Right renal pelvis (tissue), 4 donors: ENCODE measurements at places on chromosomes 16 and 17. TPM values are rescaled to one million over a fixed set of nuclear protein-coding genes. Genes with fewer than 3 reads are reported as not detected.

Gene GP1BA
- 1.5 TPM for polyA plus RNA-seq

DNA sequence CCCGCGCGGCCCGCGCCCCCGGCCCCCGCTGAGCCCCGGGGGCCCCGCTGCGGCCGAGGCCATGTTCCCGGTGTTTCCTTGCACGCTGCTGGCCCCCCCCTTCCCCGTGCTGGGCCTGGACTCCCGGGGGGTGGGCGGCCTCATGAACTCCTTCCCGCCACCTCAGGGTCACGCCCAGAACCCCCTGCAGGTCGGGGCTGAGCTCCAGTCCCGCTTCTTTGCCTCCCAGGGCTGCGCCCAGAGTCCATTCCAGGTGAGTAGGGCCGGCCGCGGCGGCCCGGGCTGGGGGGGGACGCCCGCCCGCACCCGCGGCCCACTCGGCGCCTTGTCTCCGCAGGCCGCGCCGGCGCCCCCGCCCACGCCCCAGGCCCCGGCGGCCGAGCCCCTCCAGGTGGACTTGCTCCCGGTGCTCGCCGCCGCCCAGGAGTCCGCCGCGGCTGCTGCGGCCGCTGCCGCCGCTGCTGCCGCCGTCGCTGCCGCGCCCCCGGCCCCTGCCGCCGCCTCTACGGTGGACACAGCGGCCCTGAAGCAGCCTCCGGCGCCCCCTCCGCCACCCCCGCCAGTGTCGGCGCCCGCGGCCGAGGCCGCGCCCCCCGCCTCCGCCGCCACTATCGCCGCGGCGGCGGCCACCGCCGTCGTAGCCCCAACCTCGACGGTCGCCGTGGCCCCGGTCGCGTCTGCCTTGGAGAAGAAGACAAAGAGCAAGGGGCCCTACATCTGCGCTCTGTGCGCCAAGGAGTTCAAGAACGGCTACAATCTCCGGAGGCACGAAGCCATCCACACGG is 504 bp downstream of the MAZ start:
- DNase-seq = no peak

DNA sequence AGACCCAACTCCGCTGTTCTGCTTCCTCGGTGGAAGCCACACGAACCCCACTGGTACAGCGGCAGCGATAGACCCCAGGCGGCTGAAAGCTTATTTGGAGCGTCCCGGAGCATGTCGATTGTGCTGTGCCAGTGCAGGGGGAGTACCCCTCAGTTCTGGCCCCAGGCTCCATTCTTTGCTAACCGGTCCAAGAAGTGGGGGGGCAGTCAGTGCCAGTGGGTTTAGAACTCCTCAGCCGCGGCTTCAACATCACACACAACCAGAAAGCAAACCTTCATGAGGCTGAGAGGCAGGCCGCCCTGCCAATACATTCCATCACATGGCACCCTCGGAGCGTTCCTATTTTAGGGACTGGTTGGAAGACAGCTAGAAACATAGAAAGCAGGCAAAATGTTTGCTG is 1.7 kb upstream of the MNT start:
- no peak for DNase-seq

GRCh38 chr17:34616148-34616547 is 36.8 kb downstream of the TMEM132E start:
- peak; percentile 70 for DNase-seq

DNA sequence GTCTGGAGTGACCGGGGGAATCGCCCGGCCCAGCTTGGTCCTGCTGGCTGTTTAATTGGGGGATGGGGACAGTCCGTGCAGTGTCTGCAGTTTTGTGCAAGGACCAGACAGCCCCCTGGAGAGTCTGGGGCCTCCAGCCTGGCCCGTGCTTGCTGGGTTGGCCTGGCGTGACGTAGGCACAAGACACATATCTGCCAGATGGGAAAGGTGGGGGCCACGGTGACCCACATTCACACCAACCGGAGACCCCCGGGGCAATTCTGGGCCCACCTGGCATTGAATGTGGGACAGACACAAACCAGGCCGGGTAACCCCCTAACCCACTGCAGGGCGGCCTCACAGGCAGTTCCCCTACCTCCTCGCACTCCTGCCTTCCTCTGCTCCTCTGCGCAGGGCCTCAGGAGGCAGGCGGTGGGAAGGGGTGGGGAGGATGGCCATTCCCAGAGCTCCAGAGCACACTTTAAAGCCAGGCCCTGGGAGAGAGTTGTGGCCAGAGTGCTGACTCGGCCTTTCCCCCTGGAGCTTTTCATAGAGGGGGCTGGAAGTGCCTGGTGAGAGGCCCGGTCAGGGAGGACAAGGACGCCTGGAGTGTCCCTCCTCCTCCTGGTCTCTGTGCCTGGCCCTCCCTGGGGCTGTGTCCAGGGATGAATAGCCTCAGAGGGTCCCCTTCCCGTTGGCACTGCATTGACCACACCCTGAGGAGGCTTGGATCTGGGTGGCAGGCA is 1.5 kb downstream of the MRC2 start:
- no peak for DNase-seq

- DNase-seq = no peak
Observed at GRCh38 chr17:67922503-67922902, 73.8 kb downstream of the C17orf58 start.

- no peak for DNase-seq
Observed at GRCh38 chr17:13909901-13910519, 159.3 kb upstream of the COX10 start.

- DNase-seq = no peak
Observed at GRCh38 chr16:84449156-84450140, 55.0 kb downstream of the MEAK7 start.

- no peak for DNase-seq
Observed at GRCh38 chr17:80133626-80133970, 13.3 kb downstream of the EIF4A3 start.

DNA sequence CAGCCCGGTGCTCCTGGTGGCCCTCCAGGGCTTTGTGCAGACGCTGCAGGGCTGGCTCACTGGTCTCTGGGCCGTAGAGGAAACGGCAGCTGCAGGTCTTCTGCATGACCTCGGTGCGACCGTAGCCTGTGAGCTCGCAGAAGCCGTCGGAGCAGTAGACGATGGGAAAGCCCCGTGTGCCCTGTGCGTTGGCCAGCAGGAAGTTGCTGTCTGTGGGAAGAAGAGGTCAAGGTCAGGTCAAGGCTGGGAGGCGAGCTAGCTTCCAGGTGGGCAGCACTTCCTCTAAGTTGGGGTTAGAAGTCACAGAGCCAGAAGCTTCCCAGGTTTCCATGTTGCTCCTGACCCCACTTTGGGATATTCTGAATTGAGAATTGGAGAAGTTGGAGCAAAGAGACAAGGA is 2.1 kb downstream of the KCNH4 start:
- DNase-seq = no peak

GRCh38 chr17:80774643-80775281 is 216.9 kb upstream of the CHMP6 start:
- DNase-seq = no peak

GRCh38 chr17:17648762-17649161 is 32.5 kb upstream of the RAI1 start:
- DNase-seq = no peak

DNA sequence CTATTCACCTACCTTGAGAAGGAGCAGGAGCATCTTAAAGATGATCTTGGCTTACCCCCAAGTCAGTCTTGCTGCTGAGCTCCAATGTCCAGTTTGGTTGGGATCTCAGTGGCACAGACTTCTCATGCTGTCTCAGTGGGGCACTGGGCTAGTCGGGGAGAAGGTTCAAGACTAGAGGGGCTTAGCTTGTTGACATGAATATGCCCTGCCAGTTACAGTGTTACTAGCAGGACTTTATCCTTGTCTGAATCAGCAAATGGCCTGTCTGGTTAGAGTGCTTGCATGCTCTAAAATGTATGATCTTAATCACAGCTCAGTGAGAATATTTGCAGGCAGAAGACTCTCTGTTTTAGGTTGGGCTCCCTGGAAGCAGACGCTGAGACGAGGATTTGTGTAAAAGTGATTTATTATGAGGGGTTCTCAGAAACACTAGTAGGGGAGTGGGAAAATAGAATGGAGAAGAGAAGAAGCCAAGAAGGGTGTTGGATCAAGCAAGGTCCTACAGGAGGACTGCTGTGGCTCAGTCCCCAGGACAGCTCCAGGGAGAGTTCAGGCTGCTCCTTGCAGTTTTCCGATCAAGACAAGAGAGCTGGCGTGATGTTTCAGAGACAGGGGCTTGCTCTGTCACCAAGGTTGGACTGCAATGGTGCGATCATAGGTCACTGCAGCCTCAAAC is 150.4 kb upstream of the HS3ST2 start:
- DNase-seq = no peak

DNA sequence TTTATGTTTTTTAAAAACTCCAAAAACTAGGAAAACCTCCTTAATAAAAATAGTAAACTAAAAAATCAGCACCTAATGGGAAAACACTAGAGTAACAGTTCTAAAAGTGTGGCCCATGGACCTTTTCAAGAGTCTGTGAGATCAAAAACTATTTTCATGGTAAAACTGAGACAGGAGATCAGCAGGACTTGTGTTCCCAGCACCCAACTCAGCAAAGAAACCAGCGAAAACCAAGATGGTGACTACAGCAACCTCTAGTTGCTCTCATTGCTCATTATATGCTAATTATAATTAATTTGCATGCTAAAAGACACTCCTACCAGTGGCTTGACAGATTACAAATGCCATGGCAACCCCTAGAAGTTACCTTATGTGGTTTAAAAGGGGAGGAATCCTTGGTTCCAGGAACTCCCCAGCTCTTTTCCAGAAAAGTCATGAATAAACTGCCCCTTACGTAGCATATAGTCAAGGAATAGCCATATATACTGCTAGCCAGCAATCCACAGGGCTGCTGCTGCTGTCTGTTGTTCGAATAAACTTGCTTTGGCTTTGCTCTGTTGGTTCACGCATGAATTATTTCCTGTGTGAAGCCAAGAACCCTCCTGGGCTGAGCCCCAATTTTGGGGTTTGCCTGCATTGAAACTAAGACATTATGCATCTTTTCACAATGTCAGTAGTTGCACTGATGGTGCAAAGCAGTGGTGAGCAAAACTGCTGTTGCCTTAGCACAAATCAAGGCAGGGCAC is 12.4 kb downstream of the CMTR2 start:
- DNase-seq = no peak
